ENCODE measurements at places on chromosomes 4 and X.
A peak's percentile ranks its signal among the peaks of the same experiment; 100 is the strongest.

GRCh38 chr4:174334628-174335027 is 50.9 kb downstream of the CEP44 start:
- DNase-seq, result no peak

DNA sequence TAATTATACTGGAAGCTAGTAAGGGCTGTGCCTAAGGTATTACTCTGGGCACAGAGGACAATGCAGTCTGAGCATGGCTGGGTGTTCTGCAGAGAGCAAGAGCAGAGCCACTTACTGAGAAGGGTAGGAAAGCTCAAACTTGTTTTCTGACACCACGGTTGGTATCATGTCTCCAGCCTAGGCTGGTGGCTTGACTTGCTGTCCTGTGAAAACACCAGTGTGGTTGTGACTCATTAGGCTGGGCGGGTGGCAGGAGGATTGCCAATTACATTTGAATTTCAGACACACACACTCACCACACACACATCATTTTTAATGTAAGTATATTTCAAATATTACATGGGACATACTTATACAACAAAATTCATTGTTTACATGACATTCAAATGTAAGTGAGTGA is 19.7 kb upstream of the MTM1 start:
- no peak for DNase-seq

DNA sequence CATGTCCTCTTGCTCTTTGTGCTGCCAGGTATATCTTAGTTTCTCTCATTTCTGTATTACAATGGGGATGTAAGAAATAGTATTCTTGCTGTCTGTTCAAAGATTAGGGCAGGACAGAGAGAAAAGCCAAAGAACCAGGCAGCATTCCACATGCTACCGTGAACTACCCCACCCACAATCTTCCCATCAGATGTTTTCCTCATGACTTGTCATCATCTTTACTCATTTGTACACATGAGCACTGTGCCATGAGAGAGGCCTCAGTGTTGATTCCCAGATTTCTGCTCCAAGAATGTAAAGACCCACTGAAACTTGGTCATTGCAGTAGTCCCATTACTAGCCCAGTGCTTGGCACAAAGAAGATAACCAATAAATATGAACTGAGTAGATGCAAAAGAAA is 354.6 kb upstream of the RASGEF1B start:
- DNase-seq, result no peak

GRCh38 chr4:112766422-112766821 is 129.5 kb downstream of the LARP7 start:
- peak; percentile 20 for DNase-seq

GRCh38 chr4:182862921-182863320 is 54.3 kb downstream of the DCTD start:
- no peak for DNase-seq

- DNase-seq, result no peak
Observed at GRCh38 chr4:186500721-186501304, 54.6 kb downstream of the MTNR1A start.

DNA sequence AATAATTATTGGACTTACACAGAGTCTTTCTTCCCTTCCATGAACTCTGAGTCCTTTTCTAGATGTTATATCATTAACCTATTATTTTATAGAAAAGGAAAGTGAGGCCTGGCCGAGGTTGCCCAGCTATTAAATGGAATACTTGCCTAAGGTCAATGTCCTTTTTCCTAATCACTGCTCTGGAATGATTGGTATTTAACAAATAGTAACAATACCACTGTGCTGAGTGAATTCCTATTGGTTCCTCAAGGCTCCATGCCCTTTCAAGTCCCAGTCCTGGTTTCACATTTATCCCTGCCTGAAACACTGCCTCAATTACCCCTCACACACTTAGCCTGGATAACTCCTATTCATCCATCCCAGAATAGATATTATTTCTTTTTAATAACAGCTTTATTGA is 6.2 kb downstream of the TCEAL9 start:
- DNase-seq, result no peak

DNA sequence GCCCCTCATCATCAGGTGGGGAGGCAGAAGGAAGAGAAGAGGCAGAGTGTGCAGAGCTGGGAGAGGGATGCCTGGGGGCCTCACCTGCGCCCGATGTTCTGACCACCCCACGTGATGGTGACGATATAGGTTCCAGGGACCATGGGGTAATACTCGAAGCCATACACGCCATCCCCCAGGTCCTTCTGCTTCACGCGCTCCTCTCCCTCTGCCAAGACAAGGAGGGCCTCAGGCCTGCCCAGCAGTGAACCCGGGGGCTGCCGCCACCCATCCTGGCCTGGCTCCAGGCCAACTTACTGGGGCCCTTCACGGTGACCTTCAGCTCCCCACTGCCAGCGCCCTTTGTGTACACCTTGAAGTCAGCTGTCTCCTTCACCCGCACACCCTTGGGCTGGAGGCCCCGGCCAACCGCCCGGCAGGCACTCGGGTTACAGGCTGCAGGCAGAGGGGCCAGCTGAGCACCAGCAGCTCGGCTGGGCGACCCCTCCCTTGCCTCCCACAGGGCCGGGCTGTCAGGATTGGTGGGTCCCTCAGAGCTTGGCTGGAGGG is 9.3 kb downstream of the FLNA start:
- DNase-seq, result no peak

DNA sequence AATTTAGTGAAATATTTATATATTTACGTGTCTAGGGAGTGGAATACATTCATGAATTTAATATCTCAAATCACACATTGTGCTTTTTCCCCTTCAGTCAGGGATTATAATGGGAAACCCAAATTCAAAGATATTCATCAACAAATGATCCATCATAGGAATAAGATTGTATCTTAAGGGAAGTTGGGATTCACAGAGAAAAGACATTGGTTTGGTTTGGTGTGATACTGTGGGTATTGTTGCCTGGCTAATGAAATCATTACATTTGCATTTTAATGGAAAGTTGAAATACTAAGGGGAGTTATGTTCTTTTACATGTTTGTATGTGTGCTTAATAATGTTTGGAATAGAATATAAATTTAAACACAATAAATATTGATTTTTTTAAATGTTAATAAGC is 1.7 kb downstream of the TET2 start:
- DNase-seq, result no peak

- DNase-seq, result no peak
Observed at GRCh38 chrX:33171041-33171440, 40.3 kb downstream of the DMD start.

DNA sequence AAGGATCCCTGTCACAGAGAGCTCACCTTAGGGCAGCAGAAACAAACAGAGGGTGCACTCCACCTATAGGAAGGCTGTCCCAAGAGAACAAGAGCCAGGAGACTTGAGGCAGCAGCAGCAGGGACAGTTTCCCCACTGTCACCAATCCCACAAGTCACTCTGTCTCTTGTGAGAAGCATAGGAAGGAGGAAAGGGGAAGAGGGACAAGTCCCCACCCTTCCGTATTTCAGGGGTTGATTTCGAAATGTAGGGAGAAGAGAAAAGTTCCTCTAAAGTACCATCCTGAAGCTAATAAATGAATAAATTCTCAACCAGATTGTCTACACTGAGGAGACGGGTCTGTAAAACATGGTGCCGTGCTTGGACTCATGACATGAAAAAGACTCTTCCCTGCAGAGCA is 9.5 kb upstream of the TLR8 start:
- DNase-seq, result no peak

Measured in neural crest cell (in vitro differentiated cells).